Colonic mucosa (tissue), 4 donors: ENCODE measurements at places on chromosomes 3 and 15. TPM values are rescaled to one million over a fixed set of nuclear protein-coding genes. Genes with fewer than 3 reads are reported as not detected.

SNTN gene
- total RNA-seq: 0.27 TPM

CEP70 gene
- total RNA-seq: 45.4 TPM

DAPK2 gene
- total RNA-seq: 23.7 TPM

ISLR2 gene
- total RNA-seq: 0.27 TPM

GRCh38 chr3:177041730-177042551, 155.3 kb downstream of the TBL1XR1 start:
- DNase-seq: no peak

GRCh38 chr3:71045212-71045916, 538.2 kb downstream of the FOXP1 start:
- no peak for DNase-seq

DNA sequence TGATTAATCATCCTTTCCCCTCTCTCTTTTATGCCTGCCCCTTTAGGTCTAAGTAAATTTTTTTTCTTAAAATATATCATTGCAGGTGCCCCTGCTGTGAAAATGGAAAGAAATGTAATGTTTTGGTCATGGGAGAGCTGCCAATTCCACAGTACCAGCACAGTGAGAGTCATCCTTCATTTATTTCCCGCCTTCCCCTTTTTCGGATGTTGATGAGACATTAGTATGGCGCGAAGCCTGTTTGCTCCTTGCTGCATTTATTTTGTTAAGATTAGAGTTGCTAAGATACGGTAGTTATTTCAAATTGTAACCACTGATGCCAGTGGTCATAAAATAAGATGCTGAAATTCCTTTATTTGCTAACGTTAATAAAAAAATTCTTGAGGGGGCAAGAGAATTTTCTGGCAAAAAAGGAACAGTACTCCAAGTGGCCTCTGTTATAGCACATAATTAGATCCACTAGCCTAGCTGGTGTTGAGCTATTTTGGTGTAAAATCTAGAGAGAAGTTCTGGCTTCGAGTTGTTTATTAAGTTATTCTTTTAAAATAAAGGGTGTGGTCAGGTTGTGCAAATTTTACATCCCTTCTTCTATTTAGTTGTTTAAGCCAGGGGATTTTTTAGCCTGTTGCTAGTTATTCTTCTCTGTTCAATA, 62.8 kb downstream of the MDFIC2 start:
- DNase-seq: no peak

GRCh38 chr15:25060996-25061620, 106.3 kb downstream of the SNRPN start:
- DNase-seq: no peak

DNA sequence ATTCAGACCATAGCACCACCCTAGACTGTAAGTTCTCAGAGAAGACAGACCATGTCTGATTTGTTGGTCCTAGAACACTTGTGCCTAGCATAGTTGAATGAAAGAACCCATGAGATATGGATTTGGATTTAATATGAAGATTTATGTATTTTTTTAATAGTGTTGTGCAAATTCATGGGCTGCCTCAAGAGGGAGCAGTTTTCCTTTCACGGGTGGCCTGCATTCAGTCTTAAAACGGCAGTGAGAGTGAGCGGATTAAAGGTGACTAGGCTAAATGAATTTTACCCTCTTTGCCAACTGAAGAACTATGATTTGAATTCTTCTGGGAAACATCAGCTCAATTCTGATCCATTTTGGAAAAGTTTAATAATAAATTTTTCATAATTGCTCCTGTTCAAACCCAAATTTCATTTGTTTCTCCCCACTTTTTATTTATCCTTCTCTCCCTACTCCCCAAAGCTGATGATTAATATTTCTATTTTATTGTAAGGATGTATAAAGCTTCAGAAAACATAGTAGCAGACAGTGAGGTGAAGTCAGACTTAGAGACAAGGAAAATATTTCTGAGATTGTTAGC, 67.3 kb downstream of the MORC1 start:
- peak; percentile 23 for DNase-seq
